Activated CD4-positive, alpha-beta T cell treated with anti-CD3 and anti-CD28 coated beads, Interleukin-2, Interleukin-6, amounts not matched to agents 100 ng/mL and 50 ng/mL, durations not matched to agents 16 hours and 8 hours (primary cell): ENCODE measurements at places on chromosomes 5 and 9.

DNA sequence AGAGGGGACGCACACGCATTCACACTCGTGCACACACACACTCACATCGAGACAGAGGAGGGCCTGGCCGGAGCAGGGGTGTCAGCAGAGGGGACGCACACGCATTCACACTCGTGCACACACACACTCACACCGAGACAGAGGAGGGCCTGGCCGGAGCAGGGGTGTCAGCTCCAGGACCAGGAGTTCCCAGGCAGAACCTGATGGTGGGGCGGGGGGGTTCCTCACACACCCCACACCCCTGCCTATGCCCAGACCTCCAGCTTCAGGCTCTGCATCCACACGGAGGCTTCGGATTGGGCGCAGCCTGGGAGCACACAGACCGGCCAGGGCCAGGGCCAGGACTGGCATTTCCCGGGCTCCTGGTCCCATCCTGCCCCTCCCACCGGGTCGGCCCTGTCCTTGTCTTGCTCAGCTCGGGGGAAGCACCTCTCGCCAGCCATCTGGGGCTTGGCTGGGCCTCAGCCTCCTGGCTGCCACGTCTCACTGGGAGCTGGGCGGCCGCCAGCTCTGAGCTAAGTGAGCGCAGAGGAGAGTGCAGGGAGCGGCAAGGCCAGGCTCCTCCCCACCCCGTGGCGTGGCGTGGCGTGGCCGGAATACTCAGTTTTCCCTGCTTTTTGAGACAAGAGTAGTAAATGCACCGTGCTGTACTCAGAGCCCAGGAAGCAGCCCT is 31.3 kb downstream of the ADAMTS2 start:
- DNase-seq, result no peak

DNA sequence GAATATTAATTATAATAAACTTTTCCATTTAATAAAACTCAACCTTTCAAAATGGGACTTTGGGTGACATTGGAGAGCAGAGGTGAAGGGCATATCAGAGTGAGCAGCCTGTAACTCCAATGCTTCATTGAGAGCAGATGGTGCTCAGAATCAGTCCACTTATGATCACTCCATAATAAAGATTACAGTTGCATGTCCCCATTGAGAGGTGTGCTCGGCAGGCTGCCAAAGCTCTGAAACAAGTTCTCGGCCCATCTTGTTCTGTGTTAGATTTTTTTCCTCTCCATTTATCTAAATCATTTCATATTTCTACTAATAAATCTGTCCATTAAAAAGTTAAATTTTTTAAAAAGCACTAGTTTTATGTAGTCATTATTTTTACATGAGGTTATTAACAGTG is 1786.4 kb upstream of the WWC1 start:
- no peak for DNase-seq

- DNase-seq, result no peak
Measured at GRCh38 chr9:137630679-137631078, 11.9 kb downstream of the EHMT1 start.

- DNase-seq, result peak; percentile 10
Measured at GRCh38 chr9:97633859-97634490, 354 bp downstream of the NCBP1 start.

- no peak for DNase-seq
Measured at GRCh38 chr9:8331507-8332330, 532.1 kb upstream of the DMAC1 start.

DNA sequence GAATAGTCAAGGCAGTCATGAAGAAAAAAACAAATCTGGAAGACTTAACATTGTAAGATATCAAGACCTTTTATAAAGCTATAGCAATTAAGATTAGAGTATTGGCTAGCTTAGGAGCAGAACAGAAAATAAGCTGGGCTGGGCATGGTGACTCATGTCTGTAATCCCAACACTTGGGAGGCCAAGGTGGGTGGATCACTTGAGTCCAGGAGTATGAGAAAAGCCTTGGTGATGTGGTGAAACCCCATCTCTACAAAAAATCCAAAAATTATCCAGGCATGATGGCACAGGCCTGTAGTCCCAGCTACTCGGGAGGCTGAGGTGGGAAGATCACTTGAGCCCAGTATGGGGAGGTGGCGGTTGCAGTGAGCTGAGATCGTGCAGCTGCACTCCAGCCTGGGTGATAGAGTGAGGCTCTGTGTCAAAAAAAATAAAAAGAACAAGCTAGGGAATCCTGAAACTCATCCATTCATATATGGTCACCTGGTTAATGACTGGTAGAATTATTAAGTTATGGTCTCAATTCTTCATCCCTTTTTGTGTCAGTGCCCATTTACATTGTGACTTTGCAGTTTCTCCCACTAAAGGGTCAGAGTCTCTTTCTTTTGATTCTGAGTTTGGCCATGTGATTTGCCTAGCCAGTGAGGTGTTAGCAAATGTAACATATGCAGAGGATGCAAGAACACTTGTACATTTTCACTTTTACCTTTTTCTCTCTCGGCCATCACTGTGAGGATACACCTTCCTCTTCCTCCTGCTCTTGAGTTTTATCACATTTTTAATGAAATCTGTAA is 144.6 kb upstream of the SGCD start:
- DNase-seq, result no peak

DNA sequence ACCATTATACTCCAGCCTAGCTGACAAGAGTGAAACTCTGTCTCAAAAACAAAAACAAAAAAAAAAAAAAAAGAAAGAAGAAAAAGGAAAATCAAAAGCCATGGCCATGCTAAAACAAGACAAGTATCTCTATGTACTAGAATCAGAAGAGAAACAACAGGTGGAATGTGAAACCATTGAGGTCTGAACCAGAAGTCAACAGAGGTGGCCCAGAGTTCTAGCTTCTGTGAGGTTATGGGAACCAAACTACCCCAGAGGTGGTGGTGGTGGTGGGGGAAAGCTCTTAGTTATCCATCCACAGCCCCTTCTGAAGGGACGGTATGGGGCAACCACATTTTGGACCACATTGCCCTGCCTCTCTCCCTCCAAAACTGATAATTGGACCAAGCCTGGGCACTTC is 59.5 kb upstream of the ZNF366 start:
- no peak for DNase-seq

DNA sequence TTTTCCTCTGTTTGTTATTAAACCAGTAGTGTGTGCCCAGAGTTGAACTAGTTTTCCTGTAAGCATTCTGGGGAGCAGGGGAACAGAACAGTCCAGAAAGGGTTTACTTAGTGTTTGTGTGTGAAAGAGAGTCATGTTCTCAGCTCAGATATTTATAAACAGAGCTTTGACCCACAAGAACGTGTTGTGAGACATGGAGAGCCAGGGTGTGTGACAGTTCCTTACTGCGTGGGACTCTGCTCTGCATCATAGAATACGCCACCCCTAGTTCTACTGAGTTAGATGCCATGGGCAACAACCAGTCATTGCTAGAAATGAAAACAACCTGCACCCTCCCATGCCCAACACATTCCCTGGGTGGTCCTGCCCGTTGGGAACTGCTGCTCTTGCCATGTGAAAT is 330.7 kb downstream of the NDUFS4 start:
- DNase-seq, result no peak

GRCh38 chr5:163478982-163479271 is 18.5 kb downstream of the HMMR start:
- no peak for DNase-seq

DNA sequence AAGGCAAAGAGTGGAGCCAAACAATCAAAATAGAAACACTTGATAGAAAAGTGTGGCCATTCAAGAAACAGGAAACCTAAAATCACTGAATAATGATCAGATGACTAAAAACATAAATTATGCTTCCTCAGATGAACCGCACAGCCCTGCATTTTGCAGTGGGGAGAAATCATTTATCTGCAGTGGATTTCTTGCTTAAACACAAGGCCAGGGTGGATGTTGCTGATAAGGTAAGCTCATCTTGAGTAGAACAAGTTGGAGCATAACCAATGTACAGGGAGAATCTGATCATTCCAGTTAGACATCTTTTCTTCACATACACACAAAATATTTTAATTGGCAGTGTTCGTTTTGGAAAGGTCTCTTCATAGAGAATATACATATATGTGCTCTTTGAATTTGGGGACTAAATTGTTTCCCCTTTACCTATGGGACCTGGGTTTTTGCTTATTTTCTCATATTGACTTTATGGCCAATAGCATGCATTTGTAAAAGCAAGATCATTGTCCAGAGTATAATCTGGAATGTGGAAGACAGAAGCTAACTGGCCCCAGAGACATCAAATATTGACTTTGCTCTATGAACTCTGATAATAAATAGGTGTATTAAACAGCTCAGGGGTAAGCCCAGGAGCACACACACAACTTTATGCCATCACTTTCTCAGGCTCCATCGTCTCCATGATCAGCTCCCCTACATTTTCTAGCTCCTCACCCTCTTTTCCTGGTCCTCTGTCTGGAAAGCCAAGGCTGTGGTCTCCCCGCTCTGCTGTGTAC is 9.1 kb downstream of the ANKDD1B start:
- DNase-seq, result no peak

DNA sequence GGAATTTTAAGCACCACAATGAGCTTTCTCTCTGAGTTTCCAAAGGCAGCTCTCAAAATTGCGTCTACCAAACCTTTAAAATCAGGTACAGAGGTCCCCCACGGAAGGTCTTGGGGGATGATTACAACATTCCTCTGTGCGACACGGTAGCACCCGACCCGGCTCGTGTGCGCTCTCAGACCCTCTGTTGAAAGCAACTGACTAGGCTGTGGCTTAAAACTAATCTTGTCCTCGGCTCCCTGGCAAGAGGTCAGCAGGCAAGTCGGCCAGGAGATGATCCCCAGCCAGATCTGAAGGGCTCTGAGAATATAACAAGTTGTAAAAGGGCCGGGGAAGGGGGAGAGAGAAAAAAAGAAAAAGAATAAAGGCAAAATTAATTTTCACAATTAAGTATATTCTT is 92.6 kb upstream of the LMX1B start:
- DNase-seq, result no peak

DNA sequence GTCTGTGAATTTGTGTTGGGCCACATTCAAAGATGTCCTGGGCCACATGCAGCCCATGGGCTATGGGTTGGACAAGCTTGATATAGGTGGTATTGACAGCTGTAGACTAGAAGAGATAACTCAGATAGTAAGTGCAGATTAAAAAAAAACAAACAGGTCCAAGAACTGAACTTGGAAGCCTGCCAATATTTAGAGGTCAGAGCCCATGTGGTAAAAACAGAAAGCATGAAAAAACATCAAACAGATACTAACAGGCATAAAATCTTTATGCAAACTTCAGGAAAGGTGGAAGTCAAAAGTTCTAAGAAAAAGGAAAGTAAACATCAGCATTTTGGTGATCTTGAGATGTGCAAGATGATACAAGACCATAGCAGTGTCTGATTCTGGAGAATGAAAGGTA is 155.1 kb upstream of the NR4A3 start:
- no peak for DNase-seq

GRCh38 chr5:42912184-42912798 is 100.6 kb upstream of the SELENOP start:
- DNase-seq, result peak; percentile 23

DNA sequence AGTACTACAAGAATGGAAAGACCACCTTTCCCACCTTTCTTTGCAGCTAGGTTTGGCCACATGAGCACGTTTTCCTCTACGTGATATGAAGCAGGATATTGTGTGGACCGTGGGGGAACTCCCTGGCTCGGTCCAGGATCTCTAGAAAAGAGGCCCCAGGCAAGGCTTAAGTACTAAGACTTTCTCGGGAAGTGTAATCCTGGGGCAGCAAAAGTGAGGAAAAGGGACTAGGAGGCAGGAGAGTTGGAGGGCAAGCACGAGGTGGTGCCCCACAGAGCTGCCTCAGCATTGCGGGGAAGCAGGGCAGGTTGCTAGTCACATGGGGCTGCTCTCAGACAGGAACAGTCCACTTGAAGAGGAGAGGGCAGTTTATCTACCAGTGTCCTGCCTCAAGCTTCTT is 235.1 kb downstream of the GADD45G start:
- DNase-seq, result no peak

GRCh38 chr9:114733816-114734215 is 51.8 kb upstream of the TEX48 start:
- DNase-seq, result peak; percentile 65

- DNase-seq, result no peak
Measured at GRCh38 chr5:173753307-173754168, 134.6 kb upstream of the CPEB4 start.

DNA sequence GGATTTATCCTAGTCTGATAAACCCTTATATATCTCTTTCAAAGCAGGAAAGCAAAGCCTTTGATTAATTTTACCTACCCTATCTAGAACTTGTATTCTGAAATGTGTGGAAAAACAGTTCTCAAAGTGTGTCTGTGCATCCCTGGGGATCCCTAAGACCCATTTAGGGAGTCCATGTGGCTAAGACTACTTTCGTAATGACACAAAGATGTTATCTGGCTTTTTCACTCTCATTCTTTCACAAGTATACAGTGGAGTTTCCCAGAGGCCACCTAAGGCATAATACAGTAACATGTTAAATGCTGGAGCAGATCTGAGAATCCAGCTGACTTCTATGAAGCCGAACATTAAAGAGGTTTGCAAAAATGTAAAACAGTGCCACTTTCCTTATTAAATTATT is 54.3 kb upstream of the TNFSF15 start:
- DNase-seq, result peak; percentile 17

DNA sequence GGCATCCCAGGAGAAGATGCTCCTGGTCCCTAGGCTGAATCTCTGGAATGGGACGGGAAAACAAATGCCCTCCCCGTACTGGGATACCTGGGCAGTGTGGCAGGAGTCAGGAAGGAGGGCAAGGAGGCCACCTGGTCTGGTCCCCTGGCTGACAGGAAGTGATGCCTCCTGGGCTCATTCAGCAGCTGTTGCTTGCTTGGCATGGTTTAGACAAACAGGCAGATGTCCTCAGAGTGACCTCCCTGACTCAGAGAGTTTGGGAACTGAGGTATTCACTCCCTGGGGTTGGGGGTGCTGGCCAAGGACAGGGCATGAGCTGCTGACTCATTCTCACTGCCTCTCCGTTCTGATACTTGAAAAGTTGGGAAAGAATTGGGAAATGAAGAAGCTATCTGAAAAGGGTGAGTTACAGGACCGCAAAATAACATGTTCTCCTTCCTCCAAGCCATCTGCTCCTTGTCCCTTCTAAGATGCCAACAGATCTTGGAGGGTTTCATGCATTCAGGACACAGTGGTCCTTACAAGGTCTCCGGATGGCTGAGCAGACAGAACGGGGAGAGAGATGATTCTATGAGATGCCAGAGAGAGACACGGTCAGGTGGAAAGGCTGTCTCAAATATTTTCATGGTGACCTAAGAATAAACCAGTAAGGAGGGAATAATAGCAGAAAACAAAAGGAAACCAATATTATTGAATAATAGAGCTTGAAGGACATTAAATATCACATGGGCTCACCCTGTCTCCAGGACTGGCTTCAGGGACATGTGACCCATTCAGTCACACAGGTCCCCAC is 534.5 kb downstream of the BNC2 start:
- DNase-seq, result no peak
